PC-9 (cell line): ENCODE measurements at places on chromosomes 6 and 20. TPM values are rescaled to one million over a fixed set of nuclear protein-coding genes. Genes with fewer than 3 reads are reported as not detected.

WFDC12 gene
- not detected in 2 replicates for total RNA-seq

DNA sequence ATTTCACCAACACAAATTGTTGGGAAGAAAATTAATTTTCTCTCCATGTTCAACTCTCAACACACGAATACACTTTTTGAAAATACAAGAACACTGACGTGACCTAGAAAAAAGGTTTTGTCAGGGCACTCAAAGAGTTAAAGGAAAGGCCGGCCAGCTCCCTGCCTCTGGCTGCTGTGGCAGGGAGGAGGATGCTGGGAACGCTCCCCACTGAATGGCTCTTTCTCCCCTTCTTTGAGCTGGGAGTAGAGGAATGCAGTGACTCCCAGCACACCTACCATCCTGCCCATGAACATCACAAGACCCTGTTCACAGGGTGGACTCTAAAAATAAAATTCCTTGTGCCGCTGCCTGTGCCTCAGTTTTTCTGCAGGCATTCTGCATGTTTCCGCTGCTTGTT, 47.0 kb downstream of the MAP3K5 start:
- no peak for DNase-seq

DNA sequence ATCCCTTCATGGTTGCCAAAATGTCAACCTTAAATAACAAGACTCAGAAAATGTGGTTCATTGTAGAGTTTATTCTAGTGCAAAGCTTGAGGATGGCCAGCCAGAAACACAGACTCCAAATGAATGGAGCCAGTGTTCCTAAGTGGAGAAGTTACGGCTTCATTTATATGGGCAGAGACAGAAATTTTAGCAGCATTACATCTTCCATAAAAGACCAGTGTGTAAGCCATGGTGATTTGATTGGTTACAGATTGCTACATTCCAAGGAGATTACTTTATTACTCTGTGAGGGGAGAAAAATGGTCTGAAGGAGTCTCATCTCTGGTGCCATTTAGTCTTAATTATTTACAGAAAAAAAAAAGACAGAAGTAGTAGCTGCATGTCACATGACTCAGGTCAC, 97.8 kb downstream of the OTOR start:
- DNase-seq: no peak

CLPSL2 gene
- total RNA-seq: 0.76 TPM in 1 of 2 replicates, not detected in the other

GRCh38 chr6:38703949-38704590, 1.1 kb upstream of the GLO1 start:
- DNase-seq: no peak

ALDH5A1 gene
- total RNA-seq: 19.1 and 21.2 TPM in 2 replicates

GPLD1 gene
- 1.7 and 2.0 TPM in 2 replicates for total RNA-seq

DNA sequence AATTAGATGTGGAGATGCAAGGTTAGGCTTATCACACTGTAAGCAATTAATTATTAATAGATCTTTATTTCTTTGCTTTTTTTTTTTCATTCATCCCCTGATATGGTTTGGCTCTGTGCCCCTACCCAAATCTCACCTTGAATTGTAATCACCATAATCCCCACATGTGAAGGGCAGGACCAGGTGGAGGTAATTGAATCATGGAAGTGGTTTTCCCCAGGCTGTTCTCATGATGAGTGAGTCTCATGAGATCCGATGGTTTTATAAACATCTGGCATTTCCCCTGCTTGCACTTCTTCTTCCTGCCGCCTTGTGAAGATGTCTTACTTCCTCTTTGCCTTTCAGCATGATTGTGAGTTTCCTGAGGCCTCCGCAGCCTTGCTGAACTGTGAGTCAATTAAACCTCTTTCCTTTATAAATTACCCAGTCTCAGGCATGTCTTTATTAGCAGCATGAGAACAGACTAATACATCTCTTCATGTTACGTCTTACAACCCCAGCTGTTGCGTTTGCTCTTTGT, 333.8 kb downstream of the CDH26 start:
- DNase-seq: no peak

DNA sequence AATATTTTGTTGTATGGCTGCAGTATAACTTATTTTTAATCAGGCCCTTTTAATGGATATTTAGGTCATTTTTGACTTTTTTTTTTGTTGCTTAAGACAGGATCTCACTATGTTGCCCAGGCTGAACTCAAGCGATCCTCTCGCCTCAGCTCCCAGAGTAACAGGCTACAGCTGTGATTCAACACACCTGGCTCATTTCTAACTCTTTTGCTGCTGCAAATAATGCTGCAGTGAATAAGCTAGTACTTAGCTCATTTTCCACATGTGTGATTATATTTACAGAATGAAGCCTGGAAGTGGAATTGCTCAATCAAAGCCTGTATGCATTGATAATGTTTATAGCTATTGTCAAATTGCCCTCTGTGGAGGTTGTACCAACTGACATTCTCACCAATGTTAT, 1.1 kb downstream of the GTSF1L start:
- DNase-seq: no peak

GRCh38 chr6:160972111-160972510, 19.5 kb upstream of the MAP3K4 start:
- no peak for DNase-seq

NOL4L gene
- total RNA-seq: 40.9 and 44.0 TPM in 2 replicates

CDH4 gene
- not detected in 2 replicates for total RNA-seq

GRCh38 chr6:5705252-5705651, 301.5 kb downstream of the NRN1 start:
- DNase-seq: no peak

- DNase-seq: no peak
These were observed 23.3 kb upstream of the SIRPA start for GRCh38 chr20:1871807-1872458.

GRCh38 chr20:64015635-64016034, 20.3 kb upstream of the C20orf204 start:
- DNase-seq: no peak

DNA sequence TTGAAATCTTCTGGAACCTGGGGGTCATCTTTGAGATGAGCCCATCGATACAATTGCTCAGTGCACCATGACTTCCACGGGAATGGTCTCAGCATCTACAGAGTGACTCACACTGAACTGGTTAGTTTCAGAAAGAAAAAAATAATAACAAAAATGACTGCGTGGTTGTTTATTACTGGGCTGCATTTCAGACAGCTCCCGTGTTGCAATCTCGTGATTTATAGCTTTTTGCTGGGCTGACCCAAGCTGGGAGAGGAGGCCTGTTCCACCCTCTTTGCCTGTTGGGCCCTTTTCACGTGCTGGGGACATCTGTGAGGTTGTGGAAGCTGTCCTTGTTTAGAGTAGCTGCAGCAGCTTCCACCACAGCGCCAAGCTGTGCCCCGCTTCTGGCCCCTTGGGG, 225.5 kb downstream of the BMP7 start:
- no peak for DNase-seq

TULP1 gene
- not detected in 2 replicates for total RNA-seq

DNA sequence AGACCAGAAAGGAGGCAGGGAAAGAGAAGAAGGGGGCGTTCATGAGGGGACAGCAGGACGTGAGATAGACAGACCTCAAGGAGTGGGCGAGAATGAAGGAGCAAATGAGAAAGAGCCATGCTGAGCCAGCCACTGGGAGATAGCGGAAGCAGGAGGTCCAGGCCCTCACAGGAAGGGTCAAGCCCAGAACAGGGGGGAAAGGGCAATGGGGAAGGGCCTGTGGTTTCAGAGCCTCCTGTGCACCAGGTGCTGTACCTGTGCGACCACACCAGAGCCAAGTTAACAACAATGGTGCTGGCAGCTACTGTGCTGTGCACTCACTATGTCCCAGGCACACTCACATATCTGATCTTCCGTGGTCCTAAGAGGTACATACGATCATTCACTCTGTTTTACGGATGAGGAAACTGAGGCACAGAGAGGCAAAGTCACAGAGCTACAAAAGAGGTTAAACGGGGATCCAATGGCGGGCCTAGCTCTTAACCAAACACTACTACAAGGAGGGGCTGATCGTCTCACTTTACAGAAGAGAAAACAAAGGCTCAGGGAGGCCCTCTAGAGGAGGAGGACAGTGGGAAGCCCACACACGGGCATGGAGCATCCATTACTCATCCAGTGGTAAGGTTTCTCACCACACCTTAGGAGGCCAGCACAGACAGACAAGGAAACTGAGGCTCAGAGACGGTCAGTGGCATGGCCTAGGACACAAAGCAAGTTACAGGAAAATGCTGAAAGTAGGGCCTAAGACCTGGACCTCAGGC, 129.1 kb downstream of the PREX1 start:
- DNase-seq: no peak

- DNase-seq: no peak
These were observed 17.3 kb upstream of the TXLNB start for GRCh38 chr6:139308936-139309603.

- DNase-seq: no peak
These were observed 859 bp upstream of the CLPS start for GRCh38 chr6:35797837-35798526.

TAP2 gene
- total RNA-seq: 70.6 and 91.2 TPM in 2 replicates

- no peak for DNase-seq
These were observed 188.9 kb upstream of the TAB2 start for GRCh38 chr6:149128489-149129145.

DNA sequence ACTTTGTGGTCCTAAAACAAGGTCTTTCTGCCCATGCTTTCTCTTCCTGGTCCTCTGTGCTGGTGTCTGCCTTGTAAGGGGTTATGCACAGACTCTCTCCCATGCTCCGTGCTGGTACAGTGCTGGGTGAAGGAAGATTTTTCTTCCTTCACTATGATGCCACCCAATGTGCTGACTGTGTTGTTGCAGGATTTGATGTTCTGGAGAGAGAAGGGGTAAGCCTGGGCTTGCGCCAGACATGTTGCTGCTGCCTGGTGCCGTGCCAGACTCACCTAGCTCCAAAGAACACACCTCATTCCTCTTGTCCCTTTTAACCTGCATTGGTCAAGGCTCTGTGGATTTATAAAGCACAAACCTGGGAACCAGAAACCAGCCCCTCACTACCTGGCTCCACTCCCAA, 28.4 kb upstream of the ARMH2 start:
- DNase-seq: no peak

DNA sequence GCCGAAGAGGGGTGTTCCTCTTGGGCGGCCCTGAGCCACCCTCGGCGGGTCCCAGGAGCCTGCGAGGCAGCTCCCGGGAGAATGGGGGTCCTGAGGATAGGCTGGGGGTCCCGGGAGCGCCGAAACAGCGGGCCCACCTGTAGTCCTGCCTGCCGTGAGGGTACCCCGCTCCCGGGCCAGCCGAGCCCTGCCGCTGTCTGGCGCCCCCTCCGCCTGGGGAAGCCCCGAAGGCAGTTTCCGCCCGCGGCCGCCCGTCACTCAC, 280 bp downstream of the SPATA2 start:
- DNase-seq: no peak

GRCh38 chr6:140205795-140206593, 831.5 kb upstream of the CITED2 start:
- DNase-seq: no peak

DOK5 gene
- not detected in 2 replicates for total RNA-seq

DNA sequence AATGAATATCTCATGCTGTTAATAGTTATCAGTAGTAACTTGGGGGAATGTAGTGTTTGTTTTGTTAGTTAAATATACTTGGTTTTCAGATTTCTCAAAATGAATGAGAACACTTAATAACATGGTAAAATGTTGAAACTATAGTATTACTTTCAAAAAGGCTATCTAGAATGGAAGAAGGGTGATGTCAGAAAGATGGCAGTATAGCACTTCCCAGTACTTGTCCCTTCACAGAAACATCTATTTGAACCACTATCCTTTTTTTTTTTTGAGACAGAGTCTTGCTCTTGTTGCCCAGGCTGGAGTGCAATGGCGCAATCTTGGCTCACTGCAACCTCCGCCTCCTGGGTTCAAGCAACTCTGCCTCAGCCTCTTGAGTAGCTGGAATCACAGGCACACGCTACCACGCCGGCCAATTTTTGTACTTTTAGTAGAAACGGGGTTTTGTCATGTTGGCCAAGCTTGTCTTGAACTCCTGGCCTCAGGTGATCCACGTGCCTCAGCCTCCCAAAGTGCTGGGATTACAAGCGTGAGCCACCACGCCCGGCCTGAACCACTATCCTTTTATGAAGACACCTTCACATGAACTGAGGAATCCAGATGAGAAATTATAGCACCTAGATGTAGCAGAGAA, 4.7 kb upstream of the ECHDC1 start:
- DNase-seq: no peak

DNA sequence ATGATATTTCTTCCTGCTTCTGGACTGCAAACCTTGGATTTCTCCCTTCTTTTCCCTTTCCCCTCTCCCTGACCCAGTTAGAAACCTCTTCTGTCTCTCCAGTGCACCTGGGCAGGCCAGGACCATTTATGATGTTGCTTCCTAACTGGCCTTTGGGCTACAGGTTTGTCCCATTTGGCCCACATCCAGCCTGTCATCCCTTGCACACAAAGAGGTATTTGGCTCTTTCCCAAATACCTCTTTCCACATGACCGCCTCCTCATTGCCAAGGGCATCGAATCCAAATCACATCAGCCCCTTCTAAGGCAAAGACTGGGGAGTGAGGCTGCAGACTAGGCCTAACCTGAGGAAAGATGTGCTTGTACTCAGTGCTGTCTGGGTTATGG, 13.6 kb downstream of the FGD2 start:
- peak; percentile 73 for DNase-seq

GRCh38 chr6:147137986-147138385, 66.2 kb upstream of the STXBP5 start:
- no peak for DNase-seq

- DNase-seq: no peak
These were observed 20.9 kb downstream of the DEK start for GRCh38 chr6:18243302-18243893.

TJAP1 gene
- 50.5 and 60.9 TPM in 2 replicates for total RNA-seq
